ENCODE measurements at places on chromosomes 7 and 10.

DNA sequence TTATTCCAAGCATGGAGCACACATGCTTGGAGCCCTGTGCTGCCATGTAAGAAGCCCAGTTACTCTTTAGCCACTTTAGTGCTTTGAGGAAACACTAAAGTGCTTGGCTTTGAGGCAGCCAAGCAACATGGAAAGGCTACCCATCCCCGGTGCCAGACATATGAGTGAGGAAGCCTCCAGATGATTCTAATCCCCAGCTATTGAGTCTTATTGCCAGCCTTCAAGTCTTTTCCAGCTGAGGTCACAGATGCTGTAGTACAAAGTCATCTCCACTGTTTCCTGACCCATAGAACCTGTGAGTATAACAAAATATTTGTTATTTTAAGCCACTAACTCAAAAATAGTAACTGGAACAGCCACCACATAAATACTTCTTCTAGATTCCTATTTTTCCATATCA, 91.4 kb upstream of the CYP26C1 start:
- no peak for DNase-seq

- no peak for DNase-seq
These were observed 69.6 kb upstream of the HDAC9 start for GRCh38 chr7:18425838-18426445.

DNA sequence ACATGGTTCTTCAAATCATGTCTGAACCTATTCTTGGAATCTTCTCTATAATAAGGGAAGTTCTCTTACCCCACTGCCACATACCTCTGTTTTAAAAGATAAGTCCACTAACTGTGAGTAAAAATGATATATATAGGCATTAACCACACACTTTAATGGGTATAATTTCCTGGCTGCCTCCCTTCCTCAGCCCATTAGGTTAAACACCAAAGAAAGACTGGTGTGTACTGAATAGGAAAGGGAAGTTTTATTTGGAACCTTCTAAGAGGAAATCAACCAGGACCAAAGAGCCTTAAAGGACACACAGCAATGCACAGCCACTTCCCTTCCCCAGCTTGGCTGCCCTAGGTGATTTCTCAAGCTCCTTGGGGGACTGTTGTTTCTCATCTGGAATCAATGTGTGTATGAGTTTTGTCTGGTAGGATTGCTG, 5.0 kb upstream of the WBP1L start:
- DNase-seq: no peak

DNA sequence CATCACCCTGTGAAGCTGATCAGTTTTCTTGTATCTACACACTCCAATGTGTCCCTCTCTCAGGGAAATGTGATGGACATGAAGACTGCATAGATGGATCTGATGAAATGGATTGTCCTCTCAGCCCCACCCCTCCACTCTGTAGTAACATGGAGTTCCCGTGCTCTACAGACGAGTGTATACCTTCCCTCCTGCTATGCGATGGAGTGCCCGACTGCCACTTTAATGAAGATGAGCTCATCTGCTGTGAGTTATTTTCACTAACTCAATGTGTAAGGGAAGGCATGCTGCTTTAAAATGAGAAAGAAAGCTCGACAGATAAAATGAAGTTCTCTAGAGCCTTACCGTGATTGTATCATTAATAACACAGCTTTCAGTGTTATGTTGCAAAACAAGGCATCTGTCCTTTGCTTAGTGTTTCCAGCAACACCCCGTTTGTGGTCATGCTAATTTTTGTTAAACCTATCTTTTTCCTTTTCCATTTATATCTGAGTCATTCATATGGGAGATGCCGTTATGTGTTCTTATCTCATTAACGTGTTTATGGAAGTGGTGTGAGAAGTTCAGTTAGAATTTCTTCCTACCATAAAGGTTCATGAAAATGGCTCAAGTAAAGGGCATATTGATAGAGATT, 220.9 kb upstream of the PLXDC2 start:
- DNase-seq: no peak

DNA sequence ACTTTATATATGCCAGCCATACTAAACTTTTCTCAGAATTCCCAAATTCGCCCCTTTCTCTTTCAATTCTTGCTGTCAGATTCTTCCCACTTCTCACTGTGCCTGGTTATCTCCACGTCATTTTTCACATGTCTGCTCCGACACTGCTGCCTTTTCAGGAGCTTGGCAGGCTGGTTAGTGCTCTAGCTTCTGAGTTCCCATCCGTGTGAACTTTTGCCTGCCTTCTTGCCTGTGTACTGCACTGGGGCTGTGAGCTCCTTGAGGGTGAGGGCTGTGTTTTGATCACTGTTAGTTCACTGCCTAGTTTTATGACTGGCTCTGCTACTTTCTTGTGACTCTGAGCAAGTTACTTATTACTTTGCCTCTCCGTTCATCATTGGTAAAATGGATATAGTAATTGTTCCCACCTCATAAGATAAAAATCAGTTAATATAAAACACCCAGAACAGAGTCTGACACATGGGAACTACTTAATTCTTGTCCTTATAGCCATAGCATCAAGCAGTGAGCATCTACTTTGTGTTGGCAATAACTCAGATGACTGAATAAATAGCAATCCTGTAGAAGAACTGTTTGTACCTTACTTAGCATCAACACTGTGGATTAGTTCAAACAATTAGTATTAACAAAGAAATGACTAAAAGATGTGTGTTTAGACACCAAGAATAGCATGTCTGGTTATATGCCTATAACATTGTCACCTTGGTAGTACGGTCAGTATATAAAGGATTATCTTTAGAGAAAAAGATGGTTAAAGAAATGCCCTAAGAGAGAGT, 5.5 kb downstream of the GSTO1 start:
- no peak for DNase-seq

- DNase-seq: peak; percentile 5
These were observed at the start of gene TRIL for GRCh38 chr7:28958235-28958979. TSS of gene TRIL (minus strand) at chr7:28958330. CDS start at chr7:28958046, 284 bp downstream.

DNA sequence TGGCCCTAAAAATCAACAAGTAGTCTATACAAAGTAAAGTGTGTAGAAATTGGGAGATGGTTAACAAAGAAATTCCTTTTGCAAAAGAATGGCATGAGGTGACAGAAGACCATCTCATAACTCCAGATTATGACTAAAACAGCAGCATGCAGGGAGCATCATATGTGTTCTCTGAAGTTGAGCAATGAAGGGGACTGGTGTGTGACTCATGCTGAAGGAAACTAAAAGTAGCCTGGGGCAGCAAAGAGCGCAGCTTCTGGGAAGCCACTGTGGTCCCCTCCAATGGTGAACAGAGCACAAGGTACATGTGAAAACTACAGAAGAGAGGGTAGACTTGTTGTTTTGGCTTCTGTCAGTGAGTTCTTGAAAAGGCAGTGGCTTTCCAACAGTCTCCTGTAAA, 133.4 kb downstream of the MACC1 start:
- DNase-seq: no peak
